ENCODE measurements at places on chromosomes 7 and 10.

GRCh38 chr7:155296788-155297516 lies 726 bp upstream of the INSIG1 start:
- DNase-seq: peak; percentile 69

GRCh38 chr10:101615525-101616116 lies 27.5 kb downstream of the DPCD start:
- DNase-seq: no peak

GRCh38 chr10:122147663-122148062 lies 123.4 kb upstream of the BTBD16 start:
- no peak for DNase-seq

DNA sequence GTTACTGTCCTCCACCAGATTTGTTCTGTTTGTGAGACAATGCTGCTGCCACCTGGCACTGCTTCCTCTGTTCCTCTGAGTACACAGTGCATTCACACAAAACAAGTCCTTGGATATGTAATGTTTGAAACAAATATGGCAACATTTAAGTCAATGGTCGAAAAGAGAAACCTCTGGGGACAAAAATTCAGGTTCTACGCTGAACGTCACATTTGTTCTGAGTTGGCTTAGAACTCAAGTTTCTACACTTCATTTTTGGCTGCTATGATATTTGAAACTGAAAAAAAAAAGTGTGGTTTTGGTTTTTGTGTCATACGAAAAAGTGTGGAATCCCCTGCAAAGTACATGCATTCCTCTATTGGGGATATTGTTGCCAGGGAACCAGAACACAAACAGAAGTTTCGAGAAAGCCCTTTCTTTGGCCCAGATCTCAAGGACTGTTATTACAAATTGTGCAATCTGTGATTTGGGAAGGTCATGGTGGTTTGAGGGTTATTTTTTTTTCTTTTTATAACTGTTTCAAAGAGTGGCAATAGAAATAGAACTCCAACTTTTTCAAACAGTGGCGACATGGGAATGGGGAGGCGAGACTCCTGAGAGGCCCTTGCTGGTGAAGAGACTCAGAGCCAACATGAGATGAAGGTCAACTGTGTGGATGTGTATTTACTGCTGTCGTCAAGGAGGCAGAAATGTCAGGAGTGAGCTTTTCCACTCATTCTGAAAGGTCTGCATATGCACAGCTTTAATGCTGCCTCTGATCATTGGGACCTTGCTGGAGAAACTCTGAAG lies 127.5 kb downstream of the CUBN start:
- DNase-seq: no peak

- DNase-seq: no peak
Measured at GRCh38 chr7:116139007-116139406, 71.3 kb upstream of the TES start.

DNA sequence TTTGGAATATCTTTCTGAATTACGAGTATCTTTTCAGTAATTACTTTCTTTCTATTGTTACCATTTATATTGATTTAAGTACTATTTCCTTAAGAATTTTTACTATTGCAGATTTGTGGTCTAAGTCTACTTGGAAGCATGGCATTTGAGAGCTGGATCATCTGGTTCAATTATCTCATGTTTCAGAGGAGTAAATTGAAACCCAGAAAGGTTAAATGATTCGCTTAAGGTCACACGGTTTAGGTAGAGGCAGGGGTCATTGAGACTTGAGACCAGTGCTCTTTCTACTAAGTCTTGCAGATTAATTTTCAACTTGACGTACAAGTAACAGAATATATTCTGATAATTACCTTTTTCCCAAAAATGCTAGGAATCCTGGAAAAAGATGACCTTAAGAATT lies 109.2 kb upstream of the GLCCI1 start:
- no peak for DNase-seq

DNA sequence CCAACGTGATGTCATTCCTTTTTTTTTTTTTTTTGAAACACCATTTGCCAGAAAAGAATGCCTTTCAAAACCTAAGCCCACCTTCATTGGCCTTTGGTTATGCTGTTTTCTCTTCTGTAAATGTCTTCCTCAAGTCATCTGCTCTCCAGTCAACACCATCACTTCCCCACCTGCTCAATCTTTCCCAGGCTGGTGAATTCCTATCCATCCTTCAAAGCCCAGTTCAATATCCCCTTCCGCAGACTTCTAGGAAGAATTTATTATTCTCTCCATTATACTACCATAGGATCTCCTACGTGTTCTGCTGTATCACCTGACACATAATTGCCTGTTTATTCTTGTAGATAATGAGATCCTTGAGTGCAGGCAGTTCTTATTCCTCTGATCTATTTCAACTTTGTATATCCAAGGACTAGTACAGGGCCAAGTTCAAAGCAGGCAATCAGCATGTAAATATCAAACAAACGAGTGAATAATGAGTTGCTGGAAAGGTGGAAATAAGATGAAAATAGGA lies 73.5 kb upstream of the PRR15 start:
- no peak for DNase-seq

DNA sequence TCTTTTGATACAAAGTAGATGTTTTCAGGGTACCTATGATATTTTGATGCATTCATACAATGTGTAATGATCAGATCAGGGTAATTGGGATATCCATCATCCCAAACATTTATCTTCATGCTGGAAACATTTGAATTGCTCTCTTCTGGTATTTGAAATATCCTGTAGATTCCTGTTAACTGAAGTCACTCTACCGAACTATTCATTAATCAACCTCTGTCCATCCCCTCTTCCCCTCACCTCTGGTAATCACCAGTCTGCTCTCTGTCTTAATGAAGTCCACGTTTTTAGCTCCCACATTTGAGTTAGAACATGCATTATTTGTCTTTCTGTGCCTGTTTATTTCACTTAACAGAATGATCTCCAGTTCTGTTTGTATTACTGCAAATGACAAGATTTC lies 11.3 kb downstream of the MTG1 start:
- DNase-seq: no peak

DNA sequence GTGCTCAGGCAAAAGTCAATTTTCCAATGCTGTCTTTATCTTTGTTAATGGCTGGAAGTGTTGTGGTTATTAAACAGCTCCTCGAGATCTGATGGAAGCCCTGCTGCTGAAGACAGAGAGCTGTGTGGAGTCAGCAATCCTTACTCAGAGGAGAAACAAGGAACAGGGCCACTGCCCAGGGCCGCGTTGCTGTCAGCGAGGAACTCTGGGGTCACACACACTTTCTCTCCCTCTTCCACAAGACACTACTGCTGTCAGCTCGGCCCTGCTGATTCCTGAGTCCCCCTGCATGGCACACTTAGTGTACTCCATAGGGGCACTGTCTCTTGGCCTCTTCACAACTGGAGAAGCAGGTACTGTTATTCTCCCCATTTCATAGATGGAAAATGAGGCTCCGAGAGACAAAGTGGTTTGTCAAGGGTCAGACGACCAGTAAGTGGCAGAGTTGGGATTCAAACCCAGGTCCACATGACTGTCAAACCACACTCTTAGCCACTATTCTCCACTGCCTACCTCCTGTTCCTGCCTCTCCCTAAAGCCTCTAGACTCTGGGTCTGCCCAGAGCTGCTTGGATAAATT lies 29.3 kb upstream of the PDCD4 start:
- DNase-seq: no peak

- no peak for DNase-seq
Measured at GRCh38 chr10:52836816-52837215, 64.2 kb upstream of the MBL2 start.

GRCh38 chr10:120426306-120426705 lies 30.7 kb upstream of the PLPP4 start:
- no peak for DNase-seq

DNA sequence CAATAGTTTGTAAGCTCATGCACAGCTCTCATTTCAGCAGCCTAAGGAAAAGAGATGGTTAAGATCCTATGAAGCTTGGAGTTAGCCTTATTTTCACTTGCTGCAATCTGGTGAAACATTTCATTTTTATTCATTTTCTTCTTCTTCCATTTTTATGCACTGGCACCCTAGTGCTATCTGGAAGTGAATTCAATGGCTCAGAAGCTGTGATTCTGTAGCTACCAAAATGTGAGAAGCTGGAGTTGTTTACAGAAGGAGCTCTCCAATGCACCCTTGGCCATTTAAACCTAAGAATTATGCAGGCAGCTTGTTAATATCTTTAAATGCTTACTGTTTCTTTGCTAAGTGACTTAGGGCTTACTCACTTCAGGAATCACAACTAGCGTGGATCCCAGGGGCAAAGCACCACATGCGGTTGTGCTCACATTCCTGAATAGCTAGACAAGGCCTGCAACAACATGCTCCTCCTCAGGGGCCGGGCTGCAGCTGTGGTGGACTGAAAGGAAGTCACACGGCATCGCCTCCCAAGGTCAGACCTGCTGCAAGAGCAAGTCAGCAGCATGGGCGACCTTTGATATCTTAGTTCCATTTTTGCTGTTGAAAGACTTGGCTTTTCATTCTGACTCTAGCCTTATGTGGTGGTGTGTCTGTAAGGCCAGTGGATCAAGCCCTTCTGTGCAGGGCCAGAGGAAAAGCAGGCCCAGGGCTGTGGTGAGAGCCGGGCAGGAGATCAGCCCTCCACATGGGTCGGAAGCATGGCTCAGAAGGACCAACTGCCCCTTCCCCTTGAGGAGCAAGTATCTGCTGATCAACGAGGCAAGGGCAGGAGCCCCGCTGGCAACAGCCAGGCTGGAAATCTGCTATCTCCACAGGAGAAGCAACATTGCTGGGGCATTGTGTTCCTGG lies 91.9 kb upstream of the MBL2 start:
- no peak for DNase-seq

DNA sequence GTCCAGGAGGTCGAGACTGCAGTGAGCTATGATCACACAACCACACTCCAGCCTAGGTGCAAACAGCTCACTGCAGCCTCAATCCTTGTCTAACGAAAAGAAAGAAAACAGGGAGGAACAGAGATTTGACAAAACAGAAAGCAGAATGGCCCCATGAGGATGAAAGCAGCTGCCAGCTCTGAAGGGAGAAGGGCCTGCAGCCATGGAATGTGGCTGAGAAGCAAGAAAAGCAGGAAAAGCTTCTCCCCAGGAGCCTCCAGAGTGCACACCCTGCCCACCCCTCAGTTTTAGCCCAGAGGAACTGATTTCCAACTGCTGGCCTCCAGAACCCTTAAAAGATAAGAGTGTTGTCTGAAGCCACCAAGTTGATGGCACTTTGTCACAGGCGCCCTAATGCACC lies 13.0 kb downstream of the ESYT2 start:
- DNase-seq: no peak

DNA sequence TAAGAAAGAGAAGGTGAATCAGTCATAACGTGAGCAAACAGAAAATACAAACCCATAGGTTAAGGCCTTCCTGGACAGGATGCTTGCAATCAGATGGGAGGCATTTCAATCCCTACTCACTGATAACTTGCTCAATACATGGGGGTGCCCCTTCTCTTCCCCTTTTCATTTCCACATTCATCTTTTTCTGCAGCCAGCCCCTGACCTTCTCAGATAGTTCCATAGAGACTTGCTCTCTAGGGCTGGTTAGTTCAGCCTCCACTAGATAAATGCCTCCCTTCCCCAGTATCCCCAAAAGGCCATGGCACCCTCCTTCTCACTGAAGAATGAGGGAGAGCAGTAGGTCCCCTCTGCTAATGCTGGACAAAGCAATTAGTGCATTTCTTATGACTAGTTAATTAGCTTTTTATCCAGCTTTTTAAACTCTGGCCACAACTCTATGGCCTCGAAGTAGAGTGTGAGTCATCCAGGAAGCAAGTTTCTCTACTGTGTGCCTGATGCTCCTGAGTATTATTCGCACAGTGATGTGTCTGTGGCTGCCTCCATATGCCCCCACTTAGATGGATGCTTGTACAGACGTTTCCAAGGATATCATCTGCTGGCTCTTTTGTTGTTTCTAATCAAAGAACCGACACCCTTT lies 12.7 kb downstream of the CHN2 start:
- DNase-seq: no peak

- no peak for DNase-seq
Measured at GRCh38 chr7:139538881-139539635, 15.6 kb downstream of the CLEC2L start.

- DNase-seq: no peak
Measured at GRCh38 chr10:119283387-119283786, 76.0 kb downstream of the GRK5 start.

DNA sequence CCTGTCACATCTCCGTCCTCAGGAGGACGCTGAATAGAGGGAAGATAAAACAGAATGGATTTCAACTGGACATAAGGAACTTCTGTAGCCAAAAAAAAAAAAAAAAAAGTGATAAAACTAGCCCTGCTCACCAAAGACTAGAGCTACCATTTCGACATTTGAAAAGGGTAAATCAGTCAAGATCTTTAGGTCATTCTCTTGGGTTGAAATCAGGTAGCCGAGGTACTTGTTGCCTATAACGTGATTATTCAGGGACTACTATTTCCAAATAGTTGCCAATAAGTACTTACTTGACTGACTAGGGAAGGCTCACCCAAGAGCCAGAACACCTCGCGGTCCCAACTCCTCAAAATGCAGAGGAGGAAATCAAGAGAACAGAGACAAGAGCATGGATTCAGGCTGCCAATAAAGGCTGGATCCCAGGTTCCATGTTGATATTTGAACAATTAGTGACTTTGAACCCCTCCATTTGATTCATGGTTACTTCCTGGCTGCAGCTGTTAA lies 2.0 kb downstream of the RHEB start:
- no peak for DNase-seq

DNA sequence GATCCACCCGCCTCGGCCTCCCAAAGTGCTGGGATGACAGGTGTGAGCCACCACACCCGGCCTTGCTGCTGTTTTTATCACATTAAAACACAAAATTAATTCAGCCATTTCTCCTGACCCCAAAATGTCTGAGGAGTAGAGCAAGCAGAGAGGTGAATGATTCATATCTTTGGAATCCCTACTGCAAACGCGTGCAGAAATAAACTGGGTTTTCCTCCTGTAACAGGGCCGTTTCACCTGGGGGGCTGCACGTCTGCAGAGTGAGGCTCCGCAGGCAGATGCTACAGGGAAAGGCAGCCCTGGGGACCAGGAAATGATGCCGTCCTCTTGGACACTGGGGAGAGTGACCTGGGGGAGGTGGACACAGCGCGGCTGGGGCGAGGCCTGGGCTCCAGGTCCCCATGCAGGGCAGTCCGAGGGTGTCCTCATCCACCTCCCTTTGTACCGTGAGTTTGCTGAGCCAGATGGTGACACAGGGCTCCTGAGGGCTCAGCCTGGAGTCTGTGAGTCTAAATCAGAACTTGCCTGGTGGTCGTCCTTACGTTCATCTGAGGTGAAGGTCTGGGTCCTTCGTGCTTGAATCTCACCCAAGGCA lies 41.9 kb downstream of the PDGFA start:
- DNase-seq: no peak

- no peak for DNase-seq
Measured at GRCh38 chr10:34746094-34746493, 69.0 kb downstream of the PARD3 start.

All from stimulated activated CD4-positive, alpha-beta T cell treated with anti-CD3 and anti-CD28 coated beads, Interleukin-1b, Interleukin-23, amount 100 ng/mL, for 1 hour (primary cell).